ENCODE measurements at places on chromosomes 2 and 18.
A peak's percentile ranks its signal among the peaks of the same experiment; 100 is the strongest.

DNA sequence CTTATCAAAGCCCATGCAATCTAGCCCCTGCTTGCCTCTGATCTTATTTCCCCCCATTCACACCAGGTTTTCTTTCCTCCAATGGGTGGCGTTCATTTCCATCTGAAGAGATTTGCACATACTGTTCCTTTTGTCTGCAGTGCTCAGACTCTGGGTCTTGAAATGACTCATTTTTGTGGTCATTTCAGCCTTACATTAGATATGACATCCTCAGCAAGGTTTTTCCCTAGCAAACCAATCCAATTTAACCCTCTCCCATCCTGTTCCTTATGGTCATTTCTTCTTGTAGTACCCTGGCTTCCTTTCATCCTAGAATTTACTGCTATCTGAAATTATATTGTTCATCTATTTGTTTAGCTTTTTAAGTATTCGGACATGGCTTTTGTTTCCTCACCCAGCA is 42.5 kb upstream of the SCN1A start:
- DNase-seq: no peak

GRCh38 chr18:43001821-43002220 is 113.7 kb downstream of the RIT2 start:
- no peak for DNase-seq

- no peak for DNase-seq
Observed at GRCh38 chr2:46377666-46378560, 80.7 kb downstream of the EPAS1 start.

- peak; percentile 63 for DNase-seq
Observed at GRCh38 chr2:120575966-120576365, 159.7 kb upstream of the GLI2 start.

DNA sequence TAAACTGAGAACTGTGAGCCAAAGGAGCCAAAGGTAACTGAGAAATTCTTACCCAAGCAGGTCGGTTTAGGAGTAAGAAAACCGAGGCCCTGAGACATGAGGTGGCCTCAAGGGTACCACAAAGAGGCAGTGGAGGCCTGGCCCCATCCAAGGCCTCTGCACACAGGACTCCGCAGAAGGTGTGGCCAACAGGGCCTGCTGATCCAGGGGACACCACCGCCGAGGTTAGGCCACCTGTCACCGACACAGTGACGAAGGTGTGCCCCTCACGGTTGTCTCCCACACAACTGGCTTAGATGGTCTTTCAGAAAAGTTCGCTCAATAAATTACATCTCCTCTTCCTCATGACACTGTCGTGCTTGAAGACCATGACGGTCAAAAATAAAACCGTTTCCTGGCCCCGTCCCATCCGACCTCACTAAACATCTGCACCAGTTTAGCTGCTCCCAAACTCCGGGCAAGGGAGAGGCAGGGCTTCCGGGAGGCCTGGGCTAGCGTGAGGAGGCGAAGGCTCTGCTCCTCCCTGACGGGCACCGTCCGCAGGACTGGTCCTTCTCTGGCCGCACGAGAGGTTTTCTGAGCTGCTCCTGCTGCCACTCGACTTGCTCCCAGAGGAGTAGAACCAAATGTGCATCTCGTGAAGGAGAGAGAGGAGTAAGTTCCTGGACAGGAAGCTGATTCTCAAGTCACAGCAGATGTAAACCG is 442.0 kb downstream of the EIPR1 start:
- no peak for DNase-seq

- no peak for DNase-seq
Observed at GRCh38 chr2:27049422-27050280, 1.8 kb upstream of the AGBL5 start.

DNA sequence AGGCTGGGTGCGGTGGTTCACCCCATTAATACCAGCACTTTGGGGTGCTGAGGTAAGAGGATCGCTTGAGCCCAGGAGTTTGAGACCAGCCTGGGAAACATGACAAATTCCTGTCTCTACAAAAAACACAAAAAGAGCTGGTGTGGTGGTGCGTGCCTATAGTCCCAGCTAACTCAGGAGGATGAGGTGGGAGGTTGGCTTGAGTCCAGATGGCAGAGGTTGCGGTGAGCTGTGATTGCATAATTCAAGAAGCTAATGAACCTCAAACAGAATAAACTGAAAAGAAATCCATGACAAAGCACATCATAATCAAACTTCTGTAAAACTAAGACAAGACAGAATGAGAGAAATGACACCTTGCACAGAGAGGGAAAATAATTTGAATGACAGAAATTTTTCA is 54.8 kb downstream of the SEMA4F start:
- no peak for DNase-seq

- DNase-seq: peak; percentile 73
Observed at GRCh38 chr2:233118648-233119000, 58.5 kb downstream of the INPP5D start.

DNA sequence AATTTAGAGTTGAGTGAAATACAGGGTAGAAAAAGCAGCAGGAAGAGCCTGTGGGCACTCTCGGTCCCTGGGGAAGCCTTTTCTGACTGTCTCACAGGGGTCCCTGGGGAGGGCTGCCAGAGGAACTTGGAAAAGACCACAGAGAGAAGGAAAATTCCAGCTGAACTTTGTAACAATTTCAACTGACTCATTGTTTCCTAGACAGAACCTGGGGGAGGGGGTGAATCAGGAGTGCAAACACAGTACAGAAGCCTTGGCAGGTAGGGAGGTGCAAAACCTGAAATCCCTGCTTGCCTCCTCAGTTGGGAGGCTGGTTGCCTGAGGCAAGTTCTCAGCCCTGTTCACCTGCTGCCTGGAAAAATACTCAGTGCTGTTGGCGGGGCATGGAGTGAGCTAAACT is 106.8 kb downstream of the GRB14 start:
- DNase-seq: no peak

DNA sequence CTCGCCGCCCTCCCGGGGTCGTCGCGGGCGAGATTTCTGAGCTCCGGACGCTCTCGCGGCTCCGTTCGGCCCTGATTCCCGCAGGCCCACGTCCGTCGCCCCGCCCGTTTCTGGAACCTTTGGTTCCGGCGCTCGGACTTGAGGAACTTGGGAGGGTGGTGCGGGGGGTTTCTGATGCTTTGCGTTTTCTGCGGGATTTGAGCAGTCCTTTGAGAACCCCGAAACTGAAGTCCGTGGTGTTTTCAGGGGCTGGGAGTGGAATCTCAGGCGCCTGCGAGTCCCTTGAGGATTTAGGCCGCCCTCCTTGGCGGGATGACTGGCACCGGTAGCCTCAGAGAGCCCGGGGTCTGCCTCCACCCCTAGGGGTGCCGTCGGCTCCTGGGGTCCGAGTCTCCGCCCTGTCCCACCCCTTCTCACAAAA is 336 bp downstream of the THNSL2 start:
- DNase-seq: no peak

GRCh38 chr2:186426153-186427016 is 59.7 kb upstream of the ZC3H15 start:
- no peak for DNase-seq

DNA sequence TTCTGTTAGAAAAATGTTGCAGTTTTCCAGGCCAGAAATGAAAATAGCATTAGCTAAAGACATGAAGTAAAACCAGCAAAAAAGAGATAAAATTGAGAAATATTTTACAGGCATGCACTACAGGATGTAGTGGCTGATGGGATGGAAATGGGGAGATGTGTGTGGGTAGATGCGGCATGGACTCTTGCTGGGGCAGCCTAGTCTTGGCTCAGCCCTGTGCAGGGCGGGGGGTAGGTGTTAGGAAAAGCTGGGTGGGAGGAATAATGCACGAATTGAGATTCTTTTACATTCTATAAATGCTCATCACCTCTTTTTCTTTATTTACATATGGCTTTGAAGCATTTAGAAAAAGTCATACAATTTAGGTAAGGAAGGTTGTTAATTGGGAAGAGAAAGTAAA is 334.2 kb downstream of the NUP35 start:
- no peak for DNase-seq

- no peak for DNase-seq
Observed at GRCh38 chr18:61608316-61608715, 275.1 kb downstream of the CDH20 start.

GRCh38 chr2:237979331-237979730 is 12.5 kb downstream of the UBE2F start:
- DNase-seq: no peak

DNA sequence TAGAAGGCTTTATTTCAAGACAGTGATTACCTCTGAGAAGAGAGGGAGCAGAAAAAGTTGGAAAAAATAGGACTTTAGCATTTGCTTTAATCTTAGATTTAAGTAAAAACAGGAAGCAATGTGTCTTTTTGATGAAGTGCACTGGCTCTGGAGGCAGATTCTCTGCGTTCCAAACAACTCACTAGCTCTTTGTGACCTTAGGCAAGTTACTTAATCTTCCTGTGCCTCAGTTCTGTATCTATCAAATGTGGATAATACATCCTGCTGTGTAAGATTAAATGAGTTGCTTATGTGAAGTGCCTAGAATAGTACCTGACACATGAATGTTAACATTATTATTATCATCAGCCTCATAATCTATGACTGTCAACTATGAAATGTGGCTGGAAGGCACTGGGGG is 42.3 kb downstream of the RPRD1A start:
- no peak for DNase-seq

GRCh38 chr18:79529296-79529695 is 133.6 kb downstream of the NFATC1 start:
- DNase-seq: peak; percentile 32

GRCh38 chr2:120525056-120526046 is 179.4 kb downstream of the INHBB start:
- DNase-seq: peak; percentile 79

DNA sequence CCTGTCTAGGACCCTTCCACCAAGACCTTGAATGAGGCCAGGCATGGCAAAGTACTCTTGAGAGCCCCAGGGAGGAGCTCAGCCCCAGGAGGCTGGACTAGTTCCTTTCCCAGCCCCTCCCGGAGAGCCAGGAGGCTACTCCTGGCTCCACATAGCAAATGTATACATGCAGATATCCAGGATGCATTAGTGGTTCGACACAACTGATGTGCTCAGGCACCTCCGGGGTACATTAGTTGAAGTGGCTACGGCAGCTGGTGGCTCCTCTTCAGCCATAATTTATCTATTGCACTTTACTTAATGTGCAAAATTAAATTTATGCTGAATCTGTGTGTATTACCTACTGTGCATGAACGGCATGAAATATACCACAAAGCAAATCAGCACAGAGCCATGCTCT is 182.8 kb upstream of the MEIS1 start:
- no peak for DNase-seq

GRCh38 chr2:218149848-218150440 is 16.8 kb downstream of the CXCR1 start:
- DNase-seq: no peak

GRCh38 chr2:32523686-32524085 is 104.2 kb upstream of the TTC27 start:
- no peak for DNase-seq

GRCh38 chr2:40273734-40274182 is 178.1 kb downstream of the SLC8A1 start:
- DNase-seq: no peak

DNA sequence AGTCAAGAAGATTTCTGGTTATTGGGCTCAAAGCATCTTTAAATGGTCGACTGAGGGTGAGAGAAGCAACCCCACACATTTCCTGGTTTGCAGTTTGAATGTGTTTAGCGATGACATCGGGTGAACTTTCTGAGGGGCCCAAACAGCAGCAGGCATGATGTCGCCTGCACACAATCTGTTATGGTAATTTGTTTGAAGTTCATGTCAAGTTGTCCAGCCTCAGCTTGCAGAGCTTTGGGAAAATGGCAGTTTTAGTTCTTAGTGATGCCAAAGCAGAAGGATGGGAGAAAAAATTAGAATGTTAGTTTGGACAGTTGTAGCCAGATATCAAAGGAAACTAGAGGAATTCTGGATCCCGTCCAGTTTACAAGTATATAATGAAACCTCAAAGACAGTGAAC is 284.6 kb downstream of the MBD5 start:
- no peak for DNase-seq

- no peak for DNase-seq
Observed at GRCh38 chr2:209614690-209615369, 156.8 kb upstream of the UNC80 start.

- DNase-seq: no peak
Observed at GRCh38 chr2:218623366-218623705, 15.6 kb downstream of the PLCD4 start.

- no peak for DNase-seq
Observed at GRCh38 chr2:5093056-5093455, 599.1 kb upstream of the SOX11 start.
